Articular chondrocyte of knee joint (primary cell): ENCODE measurements at places on chromosomes 1 and 21. TPM values are rescaled to one million over a fixed set of nuclear protein-coding genes. Genes with fewer than 3 reads are reported as not detected.

Gene TLR5
- 1.2 and 2.2 TPM in 2 replicates for total RNA-seq

Gene SRGAP2C
- total RNA-seq = 18.0 and 32.5 TPM in 2 replicates

Gene DNAH14
- total RNA-seq = 38.8 and 44.9 TPM in 2 replicates

Gene ZNF683
- not detected in 2 replicates for total RNA-seq

Gene HPCA
- not detected in 2 replicates for total RNA-seq

Gene TNNT2
- total RNA-seq = not detected in 2 replicates
